Iris pigment epithelial cell (primary cell): ENCODE measurements at places on chromosomes 4 and X.
A peak's percentile ranks its signal among the peaks of the same experiment; 100 is the strongest.

DNA sequence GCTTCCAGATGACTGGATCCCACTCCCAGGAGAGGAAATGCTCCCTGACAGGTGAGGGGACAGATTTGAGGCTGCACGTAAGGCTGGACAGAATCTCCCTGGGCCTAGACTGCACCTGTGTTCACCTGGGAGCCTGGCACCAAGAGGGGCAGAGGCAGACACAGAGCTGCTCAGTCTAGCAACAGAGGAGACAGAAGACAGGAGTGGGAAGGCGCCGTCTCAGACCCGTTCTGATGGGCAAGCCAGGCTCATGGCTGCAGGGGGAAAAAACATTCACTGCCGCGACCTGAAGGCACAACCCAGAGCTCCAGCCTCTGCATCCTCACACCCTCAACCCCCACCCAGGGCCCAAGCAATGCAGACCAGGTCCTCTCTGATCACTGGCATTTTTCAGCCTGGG is 16.8 kb downstream of the BCAP31 start:
- no peak for DNase-seq

DNA sequence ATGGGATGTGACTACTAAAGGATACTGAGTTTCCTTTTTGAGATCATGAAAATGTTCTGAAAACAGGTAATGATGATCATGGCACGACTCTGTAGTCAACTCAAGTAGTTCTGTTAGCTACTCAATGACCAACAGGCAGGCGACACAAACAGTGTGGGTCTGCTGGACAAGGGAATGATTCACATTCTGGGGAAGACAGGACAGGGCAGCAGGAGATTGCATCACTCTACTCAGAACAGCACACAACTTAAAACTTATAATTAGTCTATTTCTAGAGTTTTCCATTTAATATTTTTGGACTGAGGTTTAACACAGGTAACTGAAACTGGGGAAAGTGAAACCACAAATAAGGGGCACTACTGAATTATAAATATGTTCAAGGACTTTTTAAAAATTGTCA is 365.2 kb downstream of the PRDM5 start:
- peak; percentile 58 for DNase-seq

GRCh38 chr4:173713026-173713425 is 183.0 kb upstream of the HAND2 start:
- no peak for DNase-seq

GRCh38 chr4:188536826-188537225 is 397.6 kb downstream of the TRIML1 start:
- DNase-seq = no peak

DNA sequence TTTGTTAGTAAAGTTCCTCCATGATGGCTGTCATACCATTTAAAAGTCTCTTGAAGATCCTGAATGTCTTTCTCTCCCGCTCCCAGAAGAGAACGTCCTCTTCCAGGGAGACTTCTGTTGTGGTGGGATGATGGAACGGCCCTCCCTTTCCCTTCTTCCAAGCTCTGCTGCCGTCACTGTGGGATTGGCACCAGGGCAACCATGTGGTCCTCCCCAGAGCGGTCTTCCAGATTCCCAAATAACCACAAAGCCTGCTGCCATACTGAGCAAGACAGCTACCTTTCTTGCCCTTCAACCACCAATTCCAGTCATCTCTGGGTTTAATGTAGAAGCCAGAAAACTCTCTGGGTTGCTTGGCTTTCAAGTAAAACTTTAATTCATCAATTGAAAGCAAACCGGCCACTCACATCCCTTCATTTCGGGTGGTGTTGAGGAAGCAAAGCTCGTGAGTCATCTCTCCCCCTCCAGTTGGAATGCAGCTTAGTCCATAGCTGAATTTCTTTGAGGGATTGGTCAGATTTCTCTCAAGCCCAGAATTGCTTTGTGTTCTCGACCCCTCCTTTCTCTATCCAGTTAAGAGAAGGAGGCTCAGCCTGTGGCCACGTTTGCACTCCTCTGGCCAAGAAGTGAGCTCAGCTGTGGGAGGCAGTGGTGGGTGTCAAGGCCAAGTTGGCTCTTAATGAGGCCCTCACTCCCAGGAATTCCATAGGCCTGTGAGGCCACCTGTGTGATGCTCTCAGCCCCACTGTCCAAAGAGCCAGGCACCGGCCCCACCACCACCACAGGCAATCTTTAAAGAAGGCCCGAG is 36.9 kb downstream of the FHDC1 start:
- DNase-seq = peak; percentile 96

DNA sequence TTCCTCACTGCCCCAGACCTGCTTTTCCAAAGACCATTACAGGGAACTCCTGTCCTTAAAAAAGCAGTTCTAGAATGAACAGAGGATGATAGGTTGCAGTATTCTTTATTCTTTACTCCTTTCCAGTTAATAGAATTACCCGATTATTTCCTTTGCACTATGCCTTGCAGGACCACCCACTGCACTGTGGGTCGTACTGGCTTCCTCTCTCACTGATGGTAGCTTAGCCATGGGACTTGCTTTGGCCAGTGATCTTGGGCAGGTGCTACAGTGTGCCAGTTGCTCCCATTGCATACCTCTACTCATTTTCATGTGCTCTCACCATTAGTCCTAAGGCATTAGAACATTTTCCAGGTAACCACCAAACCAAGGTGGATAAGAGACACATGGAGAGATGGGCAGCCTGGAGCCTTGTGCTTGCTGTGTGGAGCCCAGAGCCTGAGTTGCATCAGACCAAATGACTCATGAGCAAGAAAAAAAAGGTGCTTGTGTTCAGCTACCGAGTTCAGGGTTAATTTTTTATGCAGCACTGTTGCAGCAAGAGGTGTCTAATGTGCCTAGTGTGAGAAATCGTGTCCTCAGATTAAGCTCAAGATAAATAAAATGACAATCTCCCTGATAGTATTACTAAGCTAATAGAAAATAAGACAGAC is 7.6 kb upstream of the UNC5C start:
- DNase-seq = peak; percentile 30

GRCh38 chr4:54228961-54229501 is at the start of gene PDGFRA:
Gene PDGFRA, plus strand, starts transcription at chr4:54229293. Its CDS starts 29,476 bp downstream, at chr4:54258769.
- DNase-seq = peak; percentile 89

GRCh38 chr4:7266525-7267292 is 74.4 kb downstream of the SORCS2 start:
- DNase-seq = peak; percentile 91

GRCh38 chr4:95188701-95189370 is 359.9 kb downstream of the UNC5C start:
- DNase-seq = no peak

DNA sequence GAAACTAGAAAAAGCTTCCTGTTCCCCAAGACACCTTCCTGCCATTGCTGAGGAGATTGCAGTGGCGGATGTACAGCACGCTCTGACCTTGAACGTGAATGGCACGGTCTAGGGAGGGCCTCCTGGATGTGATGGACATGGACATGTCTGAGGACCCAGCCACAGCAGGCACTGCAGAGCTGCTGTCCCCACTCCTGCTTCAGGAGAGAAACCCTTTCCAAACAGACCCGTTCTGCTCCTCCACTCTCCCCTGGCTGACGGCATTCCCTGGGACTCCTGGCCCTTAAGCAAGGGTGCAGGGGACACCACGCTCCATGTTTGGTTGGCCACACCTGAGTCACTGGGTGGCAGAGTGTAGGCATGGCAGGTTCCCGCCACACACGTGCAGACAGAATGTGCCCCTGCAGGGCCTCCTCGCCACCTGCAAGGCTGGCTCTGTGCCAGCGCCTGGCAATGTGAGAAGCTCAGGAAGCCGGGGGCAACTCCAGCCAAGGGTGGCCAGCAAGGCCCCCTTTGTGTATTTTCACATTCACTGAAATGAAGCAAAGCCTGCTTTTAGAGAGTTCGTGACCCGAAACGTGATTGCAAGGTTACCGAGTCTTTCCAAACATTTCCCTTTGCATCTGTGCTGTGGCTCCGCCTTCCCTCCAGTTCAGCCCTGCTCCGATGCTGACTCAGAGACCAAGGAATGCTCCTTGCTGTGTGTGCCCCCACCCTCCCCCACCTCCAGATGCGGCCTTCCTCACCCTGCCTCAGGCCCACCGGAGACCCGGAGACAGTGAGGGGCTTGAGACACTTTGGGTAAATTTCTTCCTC is 46.1 kb downstream of the HTRA3 start:
- peak; percentile 83 for DNase-seq

DNA sequence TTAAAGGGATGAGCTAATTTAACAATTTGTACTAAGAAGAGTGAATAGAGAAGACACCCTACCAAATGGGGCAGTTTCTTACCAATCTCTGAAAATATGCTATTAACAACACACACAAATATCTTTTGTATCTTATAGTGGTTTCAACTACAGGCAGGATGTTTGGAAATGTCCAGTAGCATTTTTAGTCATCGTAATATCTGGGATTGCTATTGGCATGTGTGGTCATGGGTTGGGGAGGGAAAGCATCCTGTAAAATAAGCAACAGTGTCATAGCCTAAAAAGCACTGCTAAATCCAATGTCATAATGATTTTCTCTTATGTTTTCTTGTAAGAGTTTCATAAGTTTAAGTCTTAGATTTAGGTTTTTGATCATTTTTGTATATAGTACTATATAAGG is 29.3 kb upstream of the ABCG2 start:
- DNase-seq = no peak

- no peak for DNase-seq
These were observed 36.9 kb downstream of the STARD8 start for GRCh38 chrX:68684291-68684918.

DNA sequence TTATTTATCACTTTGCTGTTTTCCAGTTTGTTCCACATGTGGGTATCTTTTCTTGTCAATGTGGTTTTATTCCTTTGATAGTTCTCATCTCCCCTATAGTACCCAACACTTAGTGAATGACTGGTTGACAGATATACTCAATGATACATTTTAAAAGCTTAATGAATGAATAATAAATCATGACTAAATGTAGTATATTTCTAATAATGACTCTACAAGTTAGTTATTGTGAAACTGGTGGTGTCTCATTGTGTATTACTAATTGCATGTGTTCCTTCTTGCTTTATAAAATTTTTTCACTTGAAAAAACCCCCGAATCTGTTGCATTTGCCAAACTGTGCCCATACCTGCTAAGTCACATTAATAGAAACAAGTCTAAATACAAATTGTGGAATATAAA is 95.4 kb downstream of the MBNL3 start:
- DNase-seq = no peak

DNA sequence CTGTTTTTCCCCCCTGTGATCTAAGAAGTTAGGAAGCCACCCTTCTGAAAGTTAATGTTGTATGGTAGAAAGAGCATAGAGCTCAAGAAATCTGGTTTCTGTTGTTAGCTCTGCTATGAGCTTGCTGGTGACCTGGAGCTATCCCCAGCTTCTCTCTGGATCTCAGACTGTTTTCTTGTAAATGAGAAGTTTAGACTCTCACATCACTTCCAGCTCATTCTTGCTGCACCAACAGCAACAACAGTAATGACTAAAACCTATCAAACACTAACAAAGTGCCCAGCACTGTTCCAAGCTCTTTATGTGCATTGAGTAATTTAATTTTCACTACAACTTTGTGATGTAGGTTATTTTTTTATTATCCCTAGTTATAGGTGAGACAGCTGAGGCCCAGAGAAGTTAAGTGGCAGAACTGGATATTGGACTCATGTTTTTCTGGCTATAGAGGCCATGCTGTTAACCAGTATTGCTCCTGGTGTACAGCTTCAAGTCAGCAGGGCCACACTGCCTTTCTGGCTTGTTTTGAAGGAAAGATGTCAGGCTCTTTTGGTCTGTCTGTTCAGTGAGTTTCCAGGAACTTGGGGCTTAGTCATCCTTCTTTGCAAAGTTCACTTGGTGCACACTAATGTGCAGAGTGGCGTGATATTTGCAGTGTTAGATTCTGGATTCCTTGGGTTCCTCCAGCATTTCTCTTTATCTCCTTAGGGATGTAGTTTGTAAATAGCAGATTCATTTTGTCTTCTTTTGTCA is 27.8 kb upstream of the TMEM164 start:
- peak; percentile 53 for DNase-seq

DNA sequence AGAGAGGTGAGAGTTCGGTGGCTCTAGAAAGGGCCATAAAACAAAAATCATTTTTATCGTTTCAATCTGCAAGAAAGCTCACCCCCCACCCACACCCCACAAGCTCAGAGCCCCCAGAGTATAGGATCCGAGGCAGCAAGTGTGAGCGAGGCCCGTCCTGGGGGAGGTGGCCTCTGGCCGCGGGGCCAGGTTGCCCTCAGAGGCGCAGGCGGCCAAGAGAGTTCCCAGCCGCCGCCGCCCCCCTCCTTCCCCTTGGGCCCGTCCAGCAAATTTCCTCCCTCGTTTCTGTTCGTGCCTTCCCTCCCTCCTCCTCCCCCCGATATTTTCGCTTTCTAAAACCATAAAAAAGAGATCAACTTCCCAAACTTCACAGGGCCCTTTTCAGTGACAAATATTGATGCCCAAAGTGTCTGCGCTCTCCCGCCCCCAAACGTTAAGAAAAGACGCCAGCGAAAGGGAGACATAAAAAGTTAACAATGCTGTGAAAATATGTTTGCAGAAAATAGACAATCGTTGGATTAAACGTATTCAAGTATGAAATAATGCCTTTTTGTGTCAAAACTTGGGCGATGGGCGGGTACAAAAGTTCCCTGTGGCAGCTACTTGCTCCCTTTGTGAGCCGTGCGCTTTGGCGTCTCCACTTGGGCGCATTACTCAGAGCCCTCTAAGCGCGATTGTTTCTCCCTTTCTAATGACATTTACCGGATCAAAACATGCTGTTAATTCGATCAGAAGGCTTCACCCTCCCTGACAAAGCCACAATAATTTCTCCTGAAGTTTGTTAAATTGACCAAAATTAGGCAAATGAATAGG is 1.1 kb upstream of the HELT start:
- DNase-seq = peak; percentile 40

GRCh38 chrX:108396188-108396891 is 41.9 kb downstream of the COL4A6 start:
- peak; percentile 54 for DNase-seq

- DNase-seq = no peak
These were observed 12.9 kb upstream of the NUDT9 start for GRCh38 chr4:87409420-87409939.

GRCh38 chr4:81404294-81404693 is 67.4 kb downstream of the RASGEF1B start:
- no peak for DNase-seq

- peak; percentile 87 for DNase-seq
These were observed 50.8 kb downstream of the PRPS1 start for GRCh38 chrX:107678957-107679740.

- no peak for DNase-seq
These were observed 121.3 kb downstream of the EGF start for GRCh38 chr4:110034026-110034393.

DNA sequence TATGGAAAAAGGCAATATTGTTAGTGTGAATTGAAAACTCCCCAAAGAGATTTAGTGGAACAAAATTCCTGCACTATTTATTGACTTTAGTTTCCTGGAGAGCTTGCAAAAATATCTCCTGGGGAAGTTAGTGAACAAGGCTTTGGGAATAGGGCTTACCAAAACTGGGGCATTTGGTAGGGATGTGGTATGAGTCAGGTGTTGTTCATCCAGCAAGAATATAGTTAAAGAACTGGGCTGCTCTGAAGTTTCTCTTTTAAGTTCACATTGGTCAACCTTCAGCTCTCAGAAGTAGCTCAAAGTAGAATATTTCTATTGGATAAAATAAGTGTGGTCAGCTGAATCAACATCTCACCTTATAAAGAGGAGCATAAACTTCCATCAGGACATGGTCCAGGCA is 185.0 kb downstream of the CPE start:
- DNase-seq = no peak
